AG08396 (cell line): ENCODE measurements at places on chromosomes 13 and 19.
A peak's percentile ranks its signal among the peaks of the same experiment; 100 is the strongest.

GRCh38 chr19:41587101-41587837 lies 11.3 kb downstream of the CEACAM21 start:
- DNase-seq = no peak

DNA sequence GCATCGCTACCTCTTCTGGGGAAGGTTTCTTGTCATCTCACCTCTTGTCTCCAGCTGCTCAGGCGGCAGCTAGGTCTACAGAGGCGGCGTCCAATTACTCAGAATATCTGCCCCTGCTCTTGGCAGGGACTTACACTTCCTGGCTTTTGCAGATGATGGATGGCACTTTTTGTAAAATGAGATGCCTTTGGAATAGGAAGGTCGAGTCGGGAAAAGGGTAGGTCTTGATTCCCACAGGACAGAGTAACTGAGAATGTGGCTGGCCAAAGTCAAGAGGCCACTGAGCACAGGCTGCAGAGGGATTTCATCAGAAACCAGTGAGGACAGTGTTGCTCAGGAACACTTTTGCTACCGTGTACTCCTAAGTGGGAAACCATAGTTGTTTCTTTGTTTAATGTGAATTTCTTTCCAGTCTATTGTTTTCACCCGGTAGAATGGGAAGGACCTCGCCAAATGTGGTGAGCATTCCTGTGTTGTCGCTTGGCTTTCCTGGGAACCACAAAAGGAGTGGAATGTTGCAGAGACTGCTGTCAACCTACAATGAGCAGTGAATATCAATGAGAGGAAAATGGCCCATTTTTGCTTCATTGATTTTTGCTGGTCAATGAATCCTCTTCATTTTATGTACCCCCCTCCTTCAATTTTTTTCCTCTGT lies 383.7 kb downstream of the HS6ST3 start:
- DNase-seq = no peak

GRCh38 chr19:2524840-2525723 lies 49.2 kb downstream of the GADD45B start:
- peak; percentile 76 for DNase-seq

DNA sequence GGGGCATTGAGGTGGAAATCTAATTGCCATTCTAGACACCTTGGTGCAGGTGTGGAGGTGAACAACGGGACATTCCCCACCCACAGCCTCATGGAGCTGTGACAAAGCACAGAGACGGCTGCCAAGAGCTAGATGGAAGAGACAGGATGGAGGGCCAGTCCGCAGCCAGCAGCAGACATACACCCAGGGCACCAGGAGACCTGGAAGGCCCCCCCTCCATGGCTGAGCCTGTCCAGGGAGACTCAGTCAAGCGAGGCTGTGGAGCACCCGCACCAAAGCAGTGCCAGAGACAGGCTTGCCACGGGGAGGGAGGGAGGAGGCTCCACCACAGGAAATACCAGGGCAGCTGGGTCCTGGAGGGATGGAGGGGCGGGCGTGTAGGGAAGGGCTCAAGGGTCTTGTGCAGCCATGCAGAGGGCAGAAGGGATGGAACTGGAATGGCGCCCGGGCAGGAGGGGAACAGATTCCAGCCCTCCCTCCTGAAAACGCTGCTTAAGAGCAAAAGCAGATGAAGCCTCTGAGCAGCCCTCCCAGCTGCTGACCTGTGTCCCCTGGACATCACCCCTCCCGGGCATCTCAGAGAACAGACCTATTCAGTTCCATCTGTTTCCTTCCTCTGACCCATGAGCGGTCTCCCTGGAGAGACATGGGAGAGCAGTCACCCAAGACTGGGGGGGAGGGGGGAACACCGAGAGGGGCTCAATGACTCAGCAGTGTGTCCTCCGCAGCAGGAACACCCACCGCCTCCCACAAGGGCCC lies 14.4 kb downstream of the EPS15L1 start:
- peak; percentile 41 for DNase-seq

GRCh38 chr19:55535173-55535964 lies 1.6 kb downstream of the SBK2 start:
- no peak for DNase-seq

DNA sequence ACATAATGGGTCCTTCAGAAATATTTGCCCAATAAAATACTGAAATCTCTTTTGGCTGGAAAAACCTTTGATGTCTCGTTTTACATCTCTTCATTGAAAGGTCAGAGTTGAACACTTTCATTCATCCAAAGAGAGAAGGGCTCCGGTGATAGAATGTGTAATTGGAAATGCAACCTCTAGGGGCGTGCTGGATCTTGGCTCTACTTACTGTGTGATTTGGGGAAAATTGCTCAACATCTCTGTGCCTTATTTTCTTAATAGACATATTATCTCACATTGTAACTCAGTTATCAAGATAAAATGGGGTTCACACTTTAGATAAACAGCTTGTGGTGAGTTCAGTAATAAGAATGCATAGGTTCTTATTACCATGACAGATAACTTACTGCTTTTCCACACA lies 1444.1 kb downstream of the SLITRK5 start:
- no peak for DNase-seq

DNA sequence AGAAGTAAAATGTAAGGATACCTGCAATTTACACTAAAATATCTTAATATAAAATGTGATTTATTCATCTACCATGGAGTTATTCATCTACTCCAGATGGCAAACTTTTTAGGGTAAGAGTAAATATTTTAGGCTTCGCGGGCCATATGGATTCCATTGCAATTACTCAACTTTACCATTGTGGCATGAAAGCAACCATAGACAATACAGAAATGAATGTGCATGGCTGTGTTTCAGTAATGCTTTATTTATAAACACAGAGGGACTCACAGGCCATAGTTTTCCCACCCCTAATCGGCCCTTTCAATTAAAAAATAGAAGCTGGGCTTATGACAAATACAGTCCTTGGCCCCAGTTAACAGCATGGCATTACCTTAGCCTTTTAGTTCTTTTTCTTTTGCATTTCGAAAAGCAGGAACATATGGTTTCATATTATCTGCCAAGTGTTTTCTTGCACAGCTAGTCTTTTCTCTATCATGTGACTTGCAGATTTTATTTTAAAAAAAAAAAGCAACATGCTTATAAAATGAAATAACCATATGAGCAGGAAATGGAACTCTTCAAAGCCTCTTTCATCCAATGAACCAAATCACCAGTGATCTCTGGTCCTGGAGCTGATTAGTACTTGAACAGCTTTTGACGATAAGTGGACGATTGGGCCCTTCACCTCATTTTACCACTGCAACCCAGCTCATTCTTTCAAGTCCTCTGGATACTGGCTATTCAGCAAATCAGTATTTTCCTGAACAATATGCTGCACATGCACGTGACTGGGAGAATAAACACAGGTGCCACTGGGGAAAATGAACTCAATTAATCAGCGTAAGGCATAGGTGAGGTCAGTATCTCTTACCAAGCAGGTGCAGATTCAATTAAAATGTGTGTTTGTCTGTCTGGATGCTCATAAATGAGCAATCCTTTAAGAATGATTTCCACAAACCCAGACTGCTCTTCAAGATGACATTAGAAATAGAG lies 63.9 kb downstream of the LHFPL6 start:
- DNase-seq = no peak

- DNase-seq = no peak
Measured at GRCh38 chr13:109389892-109390345, 396.5 kb downstream of the IRS2 start.

GRCh38 chr19:10872546-10873107 lies 1.3 kb downstream of the CARM1 start:
- peak; percentile 34 for DNase-seq
